NCI-H1105 (cell line): ENCODE measurements at places on chromosomes 16 and 17.

DNA sequence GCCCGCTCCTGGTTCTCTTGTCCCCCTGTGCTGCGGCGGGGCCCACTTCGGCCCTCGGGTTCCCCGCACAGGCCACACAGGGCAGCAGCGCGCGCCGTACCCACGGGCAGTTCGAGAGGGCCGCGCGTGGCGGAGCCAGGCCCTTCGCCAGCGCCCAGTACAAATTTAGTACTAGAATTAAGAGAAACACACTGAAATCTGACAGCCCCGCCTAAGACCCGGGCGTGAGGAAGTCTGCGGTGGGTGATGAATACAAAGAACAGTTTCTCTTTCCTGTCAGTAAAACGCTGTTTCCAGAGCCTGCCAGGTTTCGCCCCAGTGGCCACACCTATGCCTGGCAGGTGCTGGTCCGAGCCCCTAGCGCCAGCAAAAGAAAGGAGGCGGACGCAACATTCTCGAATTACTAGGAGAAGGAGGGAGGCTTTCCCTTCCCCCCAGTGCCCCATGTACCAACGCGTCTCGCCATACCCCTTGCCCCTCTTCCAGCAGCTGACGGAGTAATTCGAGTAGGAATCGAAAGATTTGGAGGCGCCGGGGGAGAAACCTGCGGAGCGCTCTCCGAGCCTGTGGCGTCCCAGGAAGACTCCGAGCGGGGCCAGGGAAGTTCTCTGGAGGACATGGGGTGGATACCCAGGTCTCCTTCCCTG is 591 bp upstream of the SLFN5 start:
- DNase-seq = peak; percentile 62

DNA sequence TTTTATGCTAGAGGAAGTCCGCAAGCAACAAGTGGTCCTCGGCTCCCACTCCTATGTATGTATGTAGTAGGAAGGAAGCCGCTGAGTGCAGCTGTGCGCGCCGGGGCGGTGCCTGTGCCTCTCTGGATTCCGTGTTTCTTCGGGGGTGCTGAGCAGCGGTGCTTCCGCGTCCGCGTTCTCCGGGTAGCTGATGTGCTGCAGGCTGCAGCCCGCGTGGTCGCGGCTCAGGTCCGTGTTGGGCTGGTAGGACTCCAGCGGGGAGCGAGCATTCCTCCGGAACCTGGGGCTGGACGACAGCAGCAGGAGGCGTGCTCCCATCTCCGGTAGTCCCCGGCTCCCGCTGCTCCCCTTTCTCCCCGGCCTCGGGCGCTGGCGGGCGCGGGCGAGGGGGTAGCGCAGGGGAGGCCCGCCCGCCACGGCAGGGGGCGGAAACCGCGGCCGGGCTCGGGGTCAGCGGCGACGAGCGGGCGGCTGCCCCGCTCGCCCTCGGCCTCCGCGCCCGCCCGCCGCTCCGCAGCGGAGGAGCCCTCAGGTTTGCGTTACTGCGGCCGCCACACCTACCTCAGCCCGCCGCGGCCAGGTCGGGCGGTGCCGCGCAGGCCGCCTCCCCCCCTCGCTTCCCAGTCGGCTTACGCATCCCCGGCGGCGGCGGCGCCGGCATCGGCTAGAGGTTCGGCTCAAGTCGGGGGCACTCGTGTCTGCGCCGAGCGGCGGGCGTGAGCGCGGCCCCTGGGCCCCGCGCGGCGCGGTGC is 487 bp downstream of the C17orf67 start:
- DNase-seq = peak; percentile 73

DNA sequence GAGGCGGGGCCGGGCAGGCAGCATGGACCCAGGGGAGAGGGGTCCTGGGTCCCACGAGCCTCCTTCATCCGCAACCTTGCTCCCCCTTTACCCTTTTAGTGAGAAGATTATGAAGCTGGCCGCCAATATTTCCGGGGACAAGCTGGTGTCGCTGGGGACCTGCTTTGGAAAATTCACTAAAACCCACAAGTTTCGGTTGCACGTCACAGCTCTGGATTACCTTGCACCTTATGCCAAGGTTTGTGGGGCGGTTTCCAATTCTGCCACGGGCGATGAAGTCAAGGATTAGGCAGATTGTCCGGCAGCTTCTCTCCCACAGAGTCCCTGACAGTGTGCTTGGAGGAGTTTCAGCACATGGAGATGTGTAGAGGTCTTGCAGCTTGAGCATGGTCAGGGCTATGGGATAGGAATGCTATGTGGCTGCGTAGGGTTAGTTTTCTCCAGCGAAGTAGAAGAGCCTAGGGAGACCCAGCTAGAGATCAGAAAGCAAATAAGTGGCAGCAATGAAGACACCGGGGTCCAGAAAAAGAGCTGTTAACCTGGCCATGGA is 598 bp downstream of the NIP7 start:
- no peak for DNase-seq

GRCh38 chr17:63983320-63983719 is 10.6 kb upstream of the SCN4A start:
- no peak for DNase-seq
